Thoracic aorta (tissue), 2 donors: ENCODE measurements at places on chromosomes 13 and 19.

GRCh38 chr19:43759515-43759914 is 4.8 kb upstream of the SMG9 start:
- DNase-seq, result no peak

DNA sequence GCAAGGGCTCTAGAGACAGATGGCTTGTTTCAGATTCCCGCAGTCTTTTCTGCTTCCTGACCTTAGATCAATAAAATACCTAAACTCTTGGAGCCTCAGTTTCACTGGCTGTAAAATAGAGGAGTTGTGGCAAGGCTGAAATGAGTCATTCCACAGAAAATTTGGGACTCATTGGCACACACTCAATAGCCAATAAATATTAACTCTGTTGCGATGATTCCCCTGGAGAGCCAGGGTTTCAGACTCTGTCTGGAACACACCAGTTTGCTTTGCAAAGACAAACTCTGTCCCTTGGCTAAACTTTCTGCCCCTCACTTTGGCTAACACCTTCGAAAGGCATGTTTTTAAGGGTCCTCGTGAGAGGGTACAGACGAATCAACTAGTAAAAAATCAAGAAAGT is 18.1 kb upstream of the UBE2L5 start:
- no peak for DNase-seq

DNA sequence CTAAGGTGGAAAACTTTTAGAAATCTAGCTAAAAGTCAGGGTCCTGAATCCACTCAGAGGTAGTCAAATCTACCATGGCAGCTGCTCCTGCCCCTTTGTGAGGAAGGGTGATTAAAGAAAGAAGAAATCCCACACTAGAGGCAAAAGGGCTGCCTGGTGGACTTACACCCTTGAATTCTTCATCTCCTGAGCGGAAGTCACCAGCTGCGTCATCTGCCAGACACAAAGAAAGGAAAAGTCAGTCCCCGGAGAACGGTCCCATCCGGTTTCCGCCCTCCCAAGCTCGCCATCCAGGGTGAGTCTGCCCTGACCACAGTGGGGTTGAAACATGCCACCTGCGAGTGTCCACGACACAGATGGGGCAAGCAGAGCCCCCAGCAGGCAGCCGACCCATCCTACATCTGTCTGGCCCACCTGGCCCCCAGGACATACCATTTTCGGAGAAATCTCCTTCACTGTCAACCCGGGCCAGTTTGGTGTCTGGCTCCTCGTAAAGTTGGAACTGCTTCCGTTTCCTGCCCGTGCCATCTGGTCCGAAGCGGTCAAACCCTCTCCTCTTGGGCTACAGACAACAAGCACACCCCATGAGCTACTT is 7.7 kb downstream of the AKAP8 start:
- DNase-seq, result no peak

- no peak for DNase-seq
Measured at GRCh38 chr13:111900390-111901131, 166.4 kb upstream of the SOX1 start.

DNA sequence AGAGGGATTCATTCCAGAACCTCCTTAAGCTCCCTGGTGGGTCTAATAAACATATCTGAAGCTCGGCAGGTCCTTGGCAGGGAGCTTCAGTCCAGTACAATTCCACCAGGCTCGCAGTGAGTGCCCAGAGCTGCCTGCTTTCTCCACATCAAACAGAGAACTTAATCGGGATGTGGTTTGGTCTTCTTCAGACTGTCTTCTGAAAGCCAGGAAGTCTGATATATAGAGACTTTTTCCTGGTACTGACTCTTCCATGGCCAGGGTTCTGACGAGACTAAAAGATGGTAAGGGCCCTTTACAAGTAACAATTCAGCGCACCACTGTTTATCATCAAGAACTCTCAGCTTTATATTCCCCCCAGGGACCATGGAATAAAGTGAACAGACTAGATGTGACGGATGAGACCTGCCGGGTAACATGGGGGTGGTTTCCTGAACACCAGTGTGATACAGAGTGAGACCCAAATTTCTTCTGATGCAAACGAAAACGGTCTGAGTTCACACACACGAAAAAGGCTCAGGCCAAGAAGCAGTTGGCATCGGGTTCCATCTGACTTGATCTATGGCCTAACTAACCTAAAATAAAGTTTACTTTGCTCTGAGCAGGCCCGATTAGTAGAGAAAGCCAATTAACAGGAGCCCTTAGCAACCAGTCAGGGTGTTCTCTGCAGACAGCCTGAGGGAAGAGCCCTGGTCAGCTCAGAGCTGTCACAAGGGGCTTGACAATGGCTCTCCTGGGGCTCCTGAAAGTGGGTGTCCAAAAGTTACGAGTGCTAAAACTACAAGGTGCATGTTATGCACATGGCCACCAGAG is 29.0 kb downstream of the RANBP3 start:
- DNase-seq, result no peak

DNA sequence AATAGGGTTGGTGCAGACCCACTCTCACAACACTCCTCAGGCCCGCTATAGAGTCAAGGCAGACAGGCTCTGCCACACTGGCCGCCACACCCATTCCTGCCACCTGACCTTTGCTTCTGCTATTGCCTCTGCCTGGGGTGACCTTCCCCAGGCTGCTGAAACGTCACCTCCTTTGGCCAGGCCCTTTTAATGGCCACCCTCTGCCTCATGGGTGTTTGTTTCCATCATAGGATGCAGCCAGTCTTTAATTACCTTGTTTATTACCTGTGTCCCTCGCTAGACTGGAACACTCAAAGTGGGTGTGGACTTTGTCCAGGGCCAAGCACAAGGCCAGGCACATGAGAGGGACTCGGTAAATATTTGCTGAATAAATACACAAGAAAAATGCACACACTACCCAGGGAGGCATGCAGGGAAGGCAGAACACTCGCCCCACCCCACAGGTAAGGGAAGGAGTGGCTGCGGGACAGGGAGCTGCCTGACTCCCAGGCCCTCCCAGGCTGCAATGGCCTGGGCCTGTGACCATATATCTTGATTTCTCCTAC is 3.2 kb downstream of the LSM4 start:
- DNase-seq, result no peak

DNA sequence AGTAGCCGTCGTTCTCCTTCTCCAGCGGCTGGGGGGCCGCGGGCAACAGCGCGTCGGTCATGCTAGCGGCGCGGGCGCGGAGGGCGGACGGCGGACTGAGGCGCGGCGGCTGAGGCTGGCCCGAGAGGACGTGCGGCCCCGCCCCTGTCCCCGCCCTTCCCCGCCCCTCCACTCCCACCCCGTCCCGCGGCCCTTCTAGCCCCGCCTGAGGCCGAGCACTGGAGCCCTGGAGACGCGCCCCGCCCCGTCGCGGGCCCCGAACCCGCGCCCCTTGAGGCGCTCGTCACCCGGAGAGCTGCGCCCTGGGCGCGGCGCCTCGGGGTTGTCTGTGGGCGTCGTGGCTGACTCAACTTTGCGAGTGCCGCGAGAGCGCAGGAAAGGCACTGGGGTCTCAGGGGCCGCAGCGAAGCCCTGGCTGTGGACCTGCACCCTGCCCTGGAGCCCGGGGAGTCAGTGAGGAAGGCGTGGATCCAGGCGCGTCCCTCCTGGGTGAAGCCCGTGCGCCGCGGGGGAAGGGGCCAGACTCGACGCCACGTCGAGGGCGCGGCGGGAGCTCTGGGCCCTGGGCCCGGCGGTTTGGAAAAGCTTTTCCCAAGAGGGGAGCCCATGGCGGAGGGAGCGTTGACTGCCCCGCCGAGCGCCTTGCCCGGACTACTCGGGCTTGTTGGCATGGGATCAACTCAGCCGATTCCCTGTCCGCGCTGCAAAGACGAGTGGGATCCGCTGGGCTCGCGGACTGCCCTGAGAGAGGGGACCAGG is at the start of gene RHPN2:
TSS of gene RHPN2 (minus strand) at position 97 of the 759 bp plus-strand sequence. CDS start at position 61, 36 bp downstream.
- no peak for DNase-seq

DNA sequence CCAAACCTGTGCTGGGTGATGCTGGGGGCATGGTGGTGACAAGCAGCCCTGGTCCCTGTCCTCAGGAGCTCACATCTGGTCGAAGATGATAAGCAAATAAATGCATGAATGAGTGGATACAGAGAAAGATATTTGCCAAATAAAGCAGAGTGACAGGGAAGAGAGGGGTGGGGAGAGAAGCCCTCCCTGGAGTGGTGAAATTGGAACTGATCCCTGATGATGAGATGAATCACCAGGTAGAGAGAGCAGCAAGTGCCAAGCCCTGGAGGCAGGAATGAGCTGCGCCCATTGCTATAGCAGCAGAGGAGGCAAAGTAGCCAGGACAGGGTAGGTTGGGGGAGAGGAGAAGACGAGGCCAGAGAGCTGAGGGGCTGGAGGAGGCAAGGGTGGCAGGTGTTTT is 13.7 kb downstream of the FXYD5 start:
- DNase-seq, result no peak

- DNase-seq, result no peak
Measured at GRCh38 chr13:112133499-112134390, 66.8 kb downstream of the SOX1 start.

DNA sequence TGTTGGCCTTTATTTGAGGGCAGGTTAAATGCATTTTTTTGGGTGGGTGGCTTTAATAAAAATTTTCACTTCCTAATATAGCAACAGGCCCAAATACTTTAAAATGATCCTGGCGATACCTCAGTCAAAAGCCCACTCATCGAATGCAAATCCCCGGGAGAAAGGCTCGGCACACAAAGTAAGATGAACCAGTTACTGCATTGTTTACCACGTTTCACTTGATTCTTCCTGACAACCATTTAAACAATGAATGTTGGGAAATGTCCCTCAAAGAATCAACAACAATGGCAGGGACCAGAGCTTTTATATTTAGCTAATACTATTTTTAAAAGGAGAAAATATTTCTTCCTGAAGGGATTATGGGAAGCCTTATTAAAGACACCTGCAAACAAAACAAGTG is 187.7 kb downstream of the ABCC4 start:
- DNase-seq, result no peak

DNA sequence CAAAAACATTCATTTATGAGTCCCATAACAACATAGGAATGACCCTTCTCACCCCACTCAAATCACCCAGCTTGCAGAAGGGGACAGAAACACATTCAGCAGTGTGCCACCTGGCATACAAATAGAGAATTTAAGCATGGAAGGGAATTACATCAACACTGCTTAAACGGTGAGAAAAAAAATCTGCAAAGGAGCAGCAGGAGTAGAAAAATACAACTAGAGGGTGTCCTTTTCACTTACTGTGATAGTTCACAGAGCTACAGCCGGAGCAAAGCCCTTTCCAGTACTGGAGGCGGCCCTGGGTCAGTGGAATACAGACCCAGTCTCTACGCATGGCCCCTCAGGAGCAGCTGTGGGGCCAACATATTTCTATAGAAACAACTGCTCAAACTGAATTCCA is 764.3 kb upstream of the ARGLU1 start:
- no peak for DNase-seq

GRCh38 chr13:21227917-21228316 is 51.5 kb downstream of the MRPL57 start:
- no peak for DNase-seq

DNA sequence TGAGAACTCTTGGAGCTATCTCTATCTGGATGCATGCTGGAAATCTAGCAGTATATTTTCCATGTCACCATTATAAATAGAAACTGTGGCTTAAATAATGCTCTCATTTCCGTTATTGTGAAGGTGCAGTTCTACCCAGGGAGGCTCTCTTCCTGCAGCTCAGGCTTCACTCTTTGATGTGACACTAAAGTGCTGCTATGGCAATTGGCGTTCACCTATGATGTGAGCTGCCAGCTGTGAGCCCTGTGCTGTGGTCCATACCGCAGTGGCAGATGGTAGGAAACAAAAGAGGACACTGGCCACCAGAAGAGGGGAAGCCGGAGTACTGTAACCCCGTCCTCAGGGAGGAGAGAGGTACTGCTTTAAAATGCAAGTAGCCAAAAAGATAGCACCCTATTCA is 40.6 kb upstream of the ZNF681 start:
- no peak for DNase-seq

- DNase-seq, result no peak
Measured at GRCh38 chr19:3464587-3465235, 15.6 kb downstream of the SMIM24 start.

- DNase-seq, result no peak
Measured at GRCh38 chr13:113417008-113417751, 36.1 kb downstream of the ADPRHL1 start.

DNA sequence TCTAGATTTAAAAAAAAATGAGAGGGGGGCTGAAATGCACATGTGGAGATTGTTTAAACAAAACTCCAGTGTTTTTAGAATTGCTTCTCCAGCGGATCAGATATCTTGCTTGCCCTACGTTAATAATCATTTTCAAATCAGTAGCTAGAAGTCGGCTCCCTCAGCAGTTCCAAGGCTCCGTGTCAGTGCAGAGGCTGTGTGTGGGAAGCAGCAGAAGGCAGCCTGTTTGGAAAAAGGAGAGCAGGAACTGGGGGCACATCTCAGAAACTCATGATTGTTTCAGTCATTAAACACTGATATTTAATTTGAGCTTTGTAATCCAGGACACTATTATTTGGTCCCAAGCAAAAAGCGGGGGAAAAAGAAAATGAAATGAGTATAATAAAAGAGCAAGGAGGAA is 50.9 kb downstream of the SOX21 start:
- no peak for DNase-seq

DNA sequence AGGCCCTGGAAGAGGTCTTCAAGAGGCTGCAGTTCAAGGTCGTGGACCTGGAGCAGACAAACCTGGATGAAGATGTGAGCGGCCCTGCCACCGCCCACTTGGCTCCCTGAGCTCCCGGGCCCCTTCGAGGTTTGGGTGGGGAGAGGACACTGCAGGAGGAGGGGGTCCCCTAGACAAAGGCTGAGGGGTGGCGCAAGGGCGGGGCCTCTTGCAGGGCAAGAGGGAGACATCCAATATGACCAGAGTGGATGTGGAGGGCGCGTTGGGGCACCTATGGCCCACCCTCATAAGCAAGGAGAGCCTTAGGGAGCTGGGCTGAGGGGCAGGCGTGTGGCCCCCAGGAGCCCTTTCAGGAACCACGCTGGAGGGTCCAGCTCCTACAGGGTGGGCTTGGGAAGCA is 20.2 kb downstream of the NKPD1 start:
- no peak for DNase-seq

- DNase-seq, result no peak
Measured at GRCh38 chr13:59300355-59301173, 863.2 kb downstream of the DIAPH3 start.

DNA sequence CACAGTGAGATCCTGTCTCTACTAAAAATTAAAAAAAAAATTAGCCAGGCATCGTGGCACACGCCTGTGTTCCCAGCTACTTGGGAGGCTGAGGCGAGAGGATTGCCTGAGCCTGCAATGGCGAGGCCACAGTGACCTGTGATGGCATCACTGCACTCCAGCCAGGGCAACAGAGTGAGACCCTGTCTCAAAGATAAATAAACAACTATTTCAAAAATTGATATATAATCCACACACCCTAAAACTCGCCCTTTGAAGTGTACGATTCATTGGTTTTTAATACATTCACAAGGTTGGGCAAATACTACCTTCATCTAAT is 12.1 kb upstream of the TICAM1 start:
- no peak for DNase-seq

GRCh38 chr13:100561599-100562204 is 26.9 kb downstream of the GGACT start:
- DNase-seq, result no peak

- no peak for DNase-seq
Measured at GRCh38 chr13:67880916-67881315, 650.8 kb upstream of the PCDH9 start.
